ENCODE measurements at places on chromosomes 6 and 20.

GRCh38 chr6:111808493-111808892, 64.8 kb downstream of the FYN start:
- no peak for DNase-seq

DNA sequence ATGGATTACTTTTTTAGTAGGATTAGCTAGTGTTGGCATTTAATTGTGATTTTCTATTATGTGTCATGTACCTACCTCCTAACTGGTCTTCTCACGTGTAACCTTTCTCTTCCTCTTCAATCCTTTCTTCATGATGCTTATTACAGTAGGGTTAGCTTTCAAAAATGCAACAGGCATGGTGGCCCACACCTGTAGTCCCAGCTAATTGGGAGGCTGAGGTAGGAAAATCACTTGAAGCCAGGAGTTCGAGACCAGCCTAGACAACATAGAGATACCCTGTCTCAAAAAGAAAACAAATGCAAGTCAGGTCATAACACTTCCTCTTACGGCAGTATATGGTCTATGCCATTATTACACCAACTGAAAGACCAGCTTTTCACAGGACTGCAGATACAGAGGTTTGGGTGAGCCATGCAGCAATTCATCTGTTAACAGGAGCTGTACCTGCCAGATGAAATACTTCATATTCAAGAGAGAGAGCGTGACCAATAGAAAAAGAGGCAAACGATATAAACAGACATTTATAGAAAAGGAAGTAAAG, 195.0 kb downstream of the TMEM242 start:
- DNase-seq: no peak

GRCh38 chr6:85772641-85773040, 130.0 kb upstream of the SYNCRIP start:
- DNase-seq: no peak

DNA sequence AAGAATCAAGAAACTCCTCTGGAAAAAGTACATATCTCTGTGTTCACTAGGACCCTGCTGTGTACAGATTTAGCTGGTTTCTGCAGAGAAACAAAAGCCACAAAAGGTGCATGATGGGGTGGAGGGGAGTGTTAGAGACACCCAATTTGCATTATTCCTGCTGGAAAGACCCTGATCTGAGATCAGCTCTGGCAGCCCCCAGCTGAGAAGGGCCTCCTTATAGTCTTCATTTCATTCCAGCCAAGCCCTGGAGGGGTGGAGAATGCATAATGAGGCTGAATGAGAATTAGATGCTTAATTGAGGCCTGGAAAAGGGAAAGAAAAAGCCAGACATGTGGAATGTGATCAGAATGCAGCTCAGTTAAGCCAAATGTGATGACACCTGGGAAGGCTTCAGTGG, 545.6 kb downstream of the KIF16B start:
- no peak for DNase-seq

- DNase-seq: no peak
These were observed 8.3 kb downstream of the NCR2 start for GRCh38 chr6:41343641-41344187.

DNA sequence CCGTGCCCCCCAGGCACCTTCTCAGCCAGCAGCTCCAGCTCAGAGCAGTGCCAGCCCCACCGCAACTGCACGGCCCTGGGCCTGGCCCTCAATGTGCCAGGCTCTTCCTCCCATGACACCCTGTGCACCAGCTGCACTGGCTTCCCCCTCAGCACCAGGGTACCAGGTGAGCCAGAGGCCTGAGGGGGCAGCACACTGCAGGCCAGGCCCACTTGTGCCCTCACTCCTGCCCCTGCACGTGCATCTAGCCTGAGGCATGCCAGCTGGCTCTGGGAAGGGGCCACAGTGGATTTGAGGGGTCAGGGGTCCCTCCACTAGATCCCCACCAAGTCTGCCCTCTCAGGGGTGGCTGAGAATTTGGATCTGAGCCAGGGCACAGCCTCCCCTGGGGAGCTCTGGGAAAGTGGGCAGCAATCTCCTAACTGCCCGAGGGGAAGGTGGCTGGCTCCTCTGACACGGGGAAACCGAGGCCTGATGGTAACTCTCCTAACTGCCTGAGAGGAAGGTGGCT, 960 bp downstream of the TNFRSF6B start:
- peak; percentile 62 for DNase-seq

DNA sequence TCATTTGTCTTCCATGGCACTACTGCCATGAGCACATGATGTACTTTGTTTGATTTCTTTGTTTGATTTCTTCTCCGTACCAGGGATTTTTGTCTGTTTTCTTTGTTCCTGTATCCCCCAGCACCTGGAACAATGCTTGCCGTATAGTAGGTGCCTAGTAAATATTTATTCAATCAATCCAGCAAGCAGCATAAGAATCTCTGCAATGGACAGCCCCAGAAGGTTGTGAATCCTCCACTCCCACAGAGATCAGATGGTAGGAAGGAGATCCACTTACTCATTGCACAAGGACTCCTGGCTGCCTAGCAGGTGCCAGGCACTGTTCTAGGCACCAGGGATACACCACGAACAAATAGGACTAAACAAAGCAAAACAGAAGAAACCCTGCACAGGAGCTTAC, 6.7 kb upstream of the SYNJ2 start:
- no peak for DNase-seq

- DNase-seq: no peak
These were observed 44.8 kb downstream of the STK4 start for GRCh38 chr20:45011108-45011526.

DNA sequence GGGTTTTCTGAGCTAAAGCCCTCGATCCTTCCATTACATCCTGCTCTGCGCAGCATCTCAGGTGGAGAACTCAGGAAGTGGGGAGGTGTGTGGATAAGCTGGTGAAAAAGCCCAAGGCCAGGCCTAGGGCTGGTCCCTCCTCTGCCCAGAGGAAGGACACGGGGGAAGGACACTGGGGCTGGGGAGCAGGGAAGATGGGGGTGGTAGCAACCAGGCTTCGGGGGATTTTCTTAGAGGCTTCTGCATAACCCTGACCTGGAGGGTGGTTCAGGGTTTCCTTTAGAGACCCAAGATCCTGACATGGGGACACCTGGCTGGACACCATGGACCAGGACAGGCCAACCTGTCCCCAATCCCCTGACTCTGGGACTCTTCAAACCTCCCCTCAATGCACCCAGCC, 37.9 kb downstream of the SUN5 start:
- DNase-seq: no peak

DNA sequence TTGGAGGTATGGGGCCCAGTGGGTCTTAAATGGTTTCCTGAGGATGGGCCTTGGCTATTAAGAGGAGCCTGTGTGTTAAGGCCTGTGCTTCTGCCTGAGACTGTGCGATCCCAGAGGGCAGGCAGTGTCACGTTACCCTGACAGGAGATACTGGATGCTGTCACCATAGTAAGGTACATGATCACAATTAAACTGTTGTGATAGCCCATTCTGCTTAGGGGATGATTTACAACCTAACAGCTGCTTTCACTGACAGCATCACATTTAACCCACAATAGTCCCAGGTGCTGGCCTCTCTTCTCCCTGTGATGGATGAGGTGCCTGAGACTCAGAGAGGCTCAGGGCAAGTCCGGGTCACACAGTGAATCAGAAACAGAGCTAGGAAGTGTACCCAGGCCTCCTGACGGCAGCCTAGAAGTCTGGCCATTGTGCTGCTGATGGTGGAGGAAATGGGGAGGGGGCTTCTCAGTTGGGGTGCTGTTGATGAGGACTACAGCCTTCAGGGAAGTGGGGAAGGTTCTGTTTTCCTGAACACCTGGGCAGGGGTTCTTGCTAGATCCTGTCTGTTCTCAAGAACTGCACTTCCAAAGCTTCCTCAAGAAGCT, 97.3 kb downstream of the MDGA1 start:
- DNase-seq: no peak

- no peak for DNase-seq
These were observed 111.6 kb downstream of the TINAG start for GRCh38 chr6:54419885-54420284.

DNA sequence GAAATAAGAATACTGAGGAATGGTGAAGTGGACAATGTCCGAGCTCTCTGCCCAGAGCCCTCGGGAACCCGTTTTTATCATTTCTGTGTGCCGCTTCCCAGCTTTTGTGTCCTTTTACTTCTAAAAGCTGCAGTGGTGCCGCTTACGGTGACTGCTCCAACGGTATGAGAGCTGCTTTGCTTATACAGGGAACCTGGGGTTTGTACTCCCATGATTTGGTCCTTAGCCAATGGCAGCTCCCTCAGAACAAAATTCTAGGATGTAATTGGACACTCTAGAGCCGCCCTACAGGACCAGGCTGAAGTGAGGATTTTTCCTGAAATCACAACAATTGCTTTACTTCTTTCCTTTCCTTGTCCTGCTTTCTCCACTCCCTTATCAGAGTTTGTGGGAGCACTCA, 24.2 kb upstream of the PCSK2 start:
- DNase-seq: no peak

DNA sequence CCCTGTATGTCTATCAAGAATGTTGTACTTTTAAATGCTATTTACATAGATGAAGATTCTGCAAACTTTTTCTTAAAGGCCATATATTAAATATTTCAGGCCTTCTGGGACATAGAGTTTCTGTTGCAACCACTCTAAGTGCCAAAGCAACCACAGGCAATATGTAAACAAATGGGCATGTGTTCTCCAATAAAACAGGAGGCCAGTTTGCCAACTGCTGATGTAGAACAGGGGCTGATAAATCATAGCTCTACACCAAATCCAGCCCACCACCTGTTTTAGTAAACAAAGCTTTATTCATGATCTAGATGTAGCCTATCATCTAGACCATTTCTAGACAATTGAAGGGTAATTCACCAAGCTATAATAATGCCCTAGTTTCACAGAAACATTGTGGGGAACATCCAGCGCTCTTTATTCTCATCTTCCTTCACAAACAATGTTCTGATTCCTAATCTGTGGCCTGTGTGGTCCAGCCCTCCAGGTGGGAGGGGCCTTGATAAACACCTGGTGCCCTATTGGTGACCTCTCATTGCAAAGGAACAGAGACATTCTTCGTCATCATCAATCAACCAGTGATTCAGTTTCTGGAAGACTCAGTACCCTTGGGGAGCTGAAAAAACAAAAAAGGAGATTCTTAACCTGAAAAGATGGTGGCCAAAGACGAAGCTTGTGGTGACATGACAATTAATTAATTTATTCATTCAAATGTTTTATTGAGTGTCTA, 80.2 kb downstream of the PREP start:
- DNase-seq: no peak

GRCh38 chr20:47676219-47676721, 109.0 kb downstream of the SULF2 start:
- no peak for DNase-seq

DNA sequence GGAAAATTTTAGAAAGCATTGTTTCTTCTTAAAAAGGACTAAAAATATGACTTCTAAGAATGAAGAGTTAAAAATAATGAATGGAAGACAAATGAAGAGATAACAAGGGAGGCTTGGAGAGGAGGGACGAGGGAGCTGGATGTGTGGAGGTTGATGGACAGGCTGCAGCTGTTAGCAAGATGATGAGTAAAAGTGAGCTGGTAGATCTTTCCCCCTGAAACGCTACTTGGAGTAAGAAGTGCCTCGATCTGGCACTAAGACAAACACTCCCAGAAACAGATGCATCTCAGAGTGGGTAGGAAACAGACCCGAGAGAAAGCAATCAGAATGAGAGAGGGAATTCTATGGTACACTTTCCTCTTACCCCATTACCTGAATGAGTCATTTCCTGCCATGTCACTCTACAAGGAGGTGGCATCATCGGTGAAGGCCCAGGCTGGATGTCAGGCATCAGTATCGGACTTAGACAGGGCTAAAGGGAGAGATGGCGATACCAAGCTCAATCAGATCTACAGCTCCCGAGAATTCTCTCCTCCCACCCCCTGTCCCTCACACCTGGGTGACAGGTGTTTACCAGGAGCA, 154.1 kb upstream of the BMP2 start:
- no peak for DNase-seq

DNA sequence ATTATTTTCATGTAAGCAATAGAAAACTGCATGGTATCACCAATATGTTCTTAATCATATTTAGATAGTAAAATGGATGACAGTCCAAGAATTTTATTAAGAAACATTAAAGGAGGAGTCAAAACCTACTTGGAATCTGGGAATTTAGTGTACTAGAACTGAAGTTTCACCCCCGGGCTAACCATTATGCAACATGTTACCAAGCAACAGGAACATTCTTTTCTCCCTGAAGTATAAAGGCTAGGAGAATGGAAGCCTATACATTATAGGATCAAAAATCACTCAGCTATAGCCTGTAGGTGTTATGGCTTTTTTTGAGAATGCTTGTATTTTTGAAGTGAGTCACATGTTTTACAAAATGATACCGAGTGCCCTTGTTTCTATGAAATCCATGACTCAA, 538.3 kb downstream of the GRIK2 start:
- no peak for DNase-seq

- no peak for DNase-seq
These were observed 191.7 kb downstream of the RIMS1 start for GRCh38 chr6:72078096-72078495.

- DNase-seq: no peak
These were observed 57.3 kb upstream of the TSHZ2 start for GRCh38 chr20:52914870-52915269.

GRCh38 chr6:125947615-125948014, 9.0 kb upstream of the HINT3 start:
- no peak for DNase-seq

DNA sequence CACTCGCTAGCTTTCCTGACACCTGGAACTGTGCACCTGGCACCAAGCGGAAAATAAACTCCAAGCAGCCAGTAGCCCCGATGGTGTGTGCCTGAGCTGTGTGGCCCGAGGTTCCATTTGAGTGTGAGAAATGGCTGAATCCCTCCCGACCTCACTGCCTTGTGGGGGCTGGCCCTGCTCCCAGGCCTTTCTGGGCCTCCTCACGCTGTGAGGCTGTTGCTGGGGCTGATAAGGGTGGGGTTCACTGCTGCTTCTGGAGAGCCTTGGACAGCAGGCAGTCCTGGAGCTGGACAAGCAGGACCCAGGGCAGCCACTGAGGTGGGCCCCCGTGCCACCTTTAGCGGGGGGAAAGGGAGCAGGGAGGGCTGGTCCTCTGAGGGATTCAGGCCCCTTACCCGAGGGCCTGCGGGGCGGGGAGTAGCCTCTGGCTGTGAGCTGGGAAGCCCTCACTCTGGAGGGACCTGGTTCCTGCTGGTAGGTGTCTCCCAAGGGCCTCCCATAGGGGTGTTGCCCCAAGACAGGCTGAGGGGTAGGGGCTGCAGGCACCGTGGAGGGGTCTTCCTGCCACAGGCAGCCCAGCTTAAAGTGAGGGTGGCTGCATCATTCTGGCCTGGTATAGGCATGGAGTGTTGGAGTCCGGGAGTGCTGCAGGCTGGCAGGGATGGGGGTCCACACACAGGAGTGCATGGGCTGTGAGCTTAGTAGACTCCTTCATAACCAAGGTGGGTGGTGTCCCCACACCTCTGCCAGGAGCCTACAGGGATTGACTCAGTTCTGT, 1.7 kb downstream of the PPDPF start:
- no peak for DNase-seq

DNA sequence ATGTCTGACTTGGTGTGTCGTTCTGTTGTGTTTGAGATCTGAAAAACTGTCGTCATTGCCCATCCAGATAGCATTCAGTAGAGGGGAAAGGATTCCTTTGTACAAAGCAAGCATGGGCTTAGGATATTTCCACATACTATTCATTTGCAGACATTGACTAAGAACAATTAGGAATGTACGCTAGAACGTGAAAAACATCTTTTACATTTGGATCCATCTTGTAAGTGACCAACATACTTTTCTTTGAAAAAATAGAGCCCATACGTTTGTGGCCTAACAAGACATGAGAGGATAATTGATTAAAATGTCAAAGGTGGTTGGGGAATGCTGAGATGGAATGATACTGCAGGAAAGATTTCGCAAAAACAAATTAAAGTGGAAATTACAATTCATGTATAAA, 225.8 kb upstream of the QKI start:
- DNase-seq: no peak

All from left forelimb (tissue), 1 donor.